Right ventricle myocardium inferior (tissue), 1 donor: ENCODE measurements at places on chromosomes 6 and 20. TPM values are rescaled to one million over a fixed set of nuclear protein-coding genes. Genes with fewer than 3 reads are reported as not detected.

GRCh38 chr6:15335916-15336315 is 90.0 kb downstream of the JARID2 start:
- DNase-seq = no peak

DNA sequence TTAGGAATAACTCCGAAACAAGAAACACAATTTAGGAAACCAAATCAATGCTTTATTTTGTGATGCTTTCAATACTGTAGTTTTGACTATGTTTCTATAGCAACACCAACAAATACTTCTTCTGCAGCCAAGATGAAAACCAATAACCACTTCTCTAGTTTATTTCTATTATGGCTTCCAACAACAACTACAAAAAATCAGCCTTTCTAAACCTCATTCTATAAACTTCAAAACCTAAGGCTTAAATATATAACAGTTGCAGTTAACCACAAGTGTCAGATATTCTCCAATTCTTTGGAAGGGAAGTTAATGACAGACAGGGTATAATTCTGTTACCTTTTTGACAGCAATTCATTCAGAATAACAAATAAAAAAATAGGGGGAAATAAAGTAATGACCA is 80.9 kb downstream of the EPB41L2 start:
- no peak for DNase-seq

GRCh38 chr6:7196019-7196402 is 88.2 kb downstream of the RREB1 start:
- no peak for DNase-seq

- no peak for DNase-seq
These were observed 1.5 kb downstream of the RALY start for GRCh38 chr20:33995053-33995831.

- DNase-seq = no peak
These were observed 40.7 kb downstream of the MAP3K5 start for GRCh38 chr6:136751522-136751956.

TPX2 gene
- total RNA-seq = 1.2 TPM
